ENCODE measurements at places on chromosomes 2 and 18.
A peak's percentile ranks its signal among the peaks of the same experiment; 100 is the strongest.

GRCh38 chr2:23900541-23901322, 26.2 kb downstream of the ATAD2B start:
- H3K36me3 ChIP-seq: no peaks in the 10 kb centered on the region
- peaks cover 65% of the 10 kb centered on the region for H3K4me1 ChIP-seq
- H3K27ac ChIP-seq: peak overlapping the region; percentile 85
- no peaks in the 10 kb centered on the region for H3K27me3 ChIP-seq

GRCh38 chr2:149483004-149483605, 104.5 kb downstream of the MMADHC start:
- no peaks in the 10 kb centered on the region for H3K27me3 ChIP-seq
- H3K36me3 ChIP-seq: no peaks in the 10 kb centered on the region
- no peaks in the 10 kb centered on the region for H3K4me1 ChIP-seq
- H3K27ac ChIP-seq: no peak overlapping the region

DNA sequence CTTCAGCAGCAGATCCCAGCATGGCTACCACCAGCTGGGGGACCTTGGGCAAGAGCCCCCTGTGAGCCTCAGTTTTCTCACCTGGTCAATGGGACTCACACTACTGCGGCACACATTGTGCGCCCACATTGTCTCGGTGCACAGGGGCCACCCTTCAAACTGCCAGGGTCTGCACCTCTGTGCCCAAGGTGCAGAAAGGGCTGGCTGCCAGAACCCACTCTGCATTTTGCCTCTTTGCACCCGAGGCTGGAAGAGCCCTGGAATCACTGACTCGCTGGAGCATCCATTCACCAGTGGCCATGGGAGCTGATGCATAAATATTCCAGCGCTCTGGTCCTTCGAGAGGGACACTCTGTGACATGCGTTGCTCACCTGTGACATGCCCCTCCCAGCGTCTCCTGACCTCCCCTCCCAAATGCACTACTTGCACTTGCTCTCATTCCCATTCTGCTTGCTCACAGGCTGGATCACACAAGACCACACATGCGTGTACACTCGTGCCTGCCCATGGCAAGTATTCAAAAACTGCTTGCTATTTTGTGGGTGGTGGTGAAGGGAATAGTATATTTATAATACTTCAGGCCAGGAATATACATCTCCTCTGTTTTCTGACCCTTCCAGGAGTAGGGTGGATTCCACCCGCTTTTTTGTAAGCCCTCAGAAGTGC, 18.8 kb upstream of the C1QL2 start:
- H3K4me1 ChIP-seq: no peaks in the 10 kb centered on the region
- no peak overlapping the region for H3K4me3 ChIP-seq
- DNase-seq: no peak
- no peaks in the 10 kb centered on the region for H3K27me3 ChIP-seq
- H3K36me3 ChIP-seq: no peaks in the 10 kb centered on the region

- H3K4me1 ChIP-seq: no peaks in the 10 kb centered on the region
- DNase-seq: no peak
- no peaks in the 10 kb centered on the region for H3K36me3 ChIP-seq
- H3K27ac ChIP-seq: no peak overlapping the region
- H3K27me3 ChIP-seq: no peaks in the 10 kb centered on the region
- H3K4me3 ChIP-seq: no peak overlapping the region
Observed at GRCh38 chr2:1488181-1488671, 75.0 kb downstream of the TPO start.

DNA sequence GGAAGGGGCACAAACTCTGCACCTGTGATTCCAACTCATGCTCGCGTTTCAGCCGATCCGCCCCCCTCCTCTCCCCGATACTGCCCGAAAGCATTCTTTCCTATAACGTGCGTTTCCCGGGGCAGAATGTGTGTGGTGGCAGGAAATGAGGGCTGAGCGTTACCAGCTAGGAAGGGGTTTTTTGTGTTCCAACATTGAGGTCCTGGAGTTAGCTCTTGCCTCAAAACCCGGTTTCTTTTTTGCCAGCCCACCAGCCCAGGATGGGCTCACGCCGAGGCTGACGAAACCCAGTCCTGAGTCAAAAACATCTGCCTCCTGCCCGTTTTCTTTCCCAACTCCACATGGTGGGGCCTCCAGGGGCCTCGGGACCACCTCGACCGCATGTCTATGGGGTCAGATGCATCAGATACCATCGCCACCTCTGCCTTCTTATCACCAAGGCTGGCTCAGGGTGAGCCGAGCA, 113.7 kb upstream of the COPS8 start:
- no peaks in the 10 kb centered on the region for H3K36me3 ChIP-seq
- H3K4me3 ChIP-seq: no peak overlapping the region
- no peak for DNase-seq
- H3K27me3 ChIP-seq: no peaks in the 10 kb centered on the region
